ENCODE measurements at places on chromosomes 4 and X. TPM values are rescaled to one million over a fixed set of nuclear protein-coding genes. Genes with fewer than 3 reads are reported as not detected.

- DNase-seq = no peak
Measured at GRCh38 chrX:81259714-81260395, 58.0 kb downstream of the SH3BGRL start.

GRCh38 chr4:1980561-1981041 is 28.2 kb downstream of the NELFA start:
- DNase-seq = no peak

- no peak for DNase-seq
Measured at GRCh38 chr4:56742080-56742871, 61.2 kb upstream of the HOPX start.

GRCh38 chr4:169256856-169257761 is 13.6 kb downstream of the SH3RF1 start:
- DNase-seq = no peak

The IL2 gene
- total RNA-seq = not detected

The SMIM10L2A gene
- 7.0 TPM for total RNA-seq
